ENCODE measurements at places on chromosomes 3 and 15.

GRCh38 chr3:46496746-46497555 is 825 bp upstream of the RTP3 start:
- DNase-seq, result peak; percentile 16

DNA sequence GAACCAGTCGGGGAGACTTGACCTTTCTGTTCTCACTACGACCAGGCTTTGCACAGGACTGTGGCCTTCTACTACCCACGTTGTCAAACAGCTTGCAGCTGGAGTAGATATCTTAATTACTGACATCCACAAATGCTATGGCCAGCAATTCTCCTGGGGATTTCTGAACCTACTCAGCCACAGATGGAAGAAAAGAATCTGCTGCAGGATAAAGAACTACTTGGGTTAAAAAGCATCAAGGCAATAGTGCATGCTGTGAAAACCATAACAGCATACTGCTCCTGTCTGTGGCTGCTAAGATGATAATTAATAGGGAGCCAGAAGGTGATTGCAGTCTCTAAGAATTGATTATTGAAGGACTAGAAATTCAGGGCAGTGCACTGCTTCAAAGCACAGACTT is 859.2 kb upstream of the SEMA6D start:
- no peak for DNase-seq

- no peak for DNase-seq
Measured at GRCh38 chr15:35254062-35254461, 169.0 kb upstream of the NANOGP8 start.

GRCh38 chr3:5505997-5506396 is 318.5 kb downstream of the EDEM1 start:
- no peak for DNase-seq

GRCh38 chr3:69009559-69010410 is 3.7 kb downstream of the EOGT start:
- no peak for DNase-seq

DNA sequence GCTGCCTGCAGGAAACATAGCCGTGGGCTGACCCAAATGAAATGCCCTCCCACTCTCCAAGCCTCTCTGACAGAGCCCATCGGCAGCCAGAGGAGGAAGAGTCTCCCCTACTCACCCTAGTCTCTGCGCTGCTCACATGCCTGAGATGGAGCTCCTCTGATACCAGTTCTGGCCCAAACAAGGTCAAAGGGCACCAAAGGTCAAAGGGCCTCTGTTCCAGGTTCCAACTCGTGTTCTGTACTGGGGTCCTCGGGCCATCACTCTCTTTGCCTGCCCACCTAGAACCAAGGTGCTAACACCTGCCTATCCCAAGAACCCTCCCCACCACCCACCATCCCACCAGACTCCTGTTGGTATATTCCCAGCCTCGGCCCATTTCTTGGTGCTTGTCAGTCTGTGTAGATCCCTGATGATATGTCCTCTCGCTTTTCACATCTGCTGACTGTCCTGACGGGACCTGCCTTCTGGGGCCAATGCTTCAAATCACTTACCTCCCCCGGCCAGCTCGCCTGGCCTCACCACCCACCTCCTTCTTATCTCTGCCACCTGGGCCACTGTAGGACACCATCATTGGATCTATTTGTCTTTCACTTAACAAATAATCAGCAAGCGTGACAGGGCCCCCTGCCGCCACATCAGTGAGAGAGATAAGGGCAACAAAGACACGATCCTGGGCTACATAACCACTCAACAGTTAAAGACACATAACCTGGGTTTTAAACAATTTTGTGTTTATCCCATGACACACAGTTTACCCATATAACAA is 90.4 kb downstream of the SRGAP3 start:
- DNase-seq, result no peak

GRCh38 chr3:186815435-186815834 is 9.2 kb upstream of the RFC4 start:
- no peak for DNase-seq

GRCh38 chr3:171829841-171830517 is 13.2 kb upstream of the TMEM212 start:
- no peak for DNase-seq

- no peak for DNase-seq
Measured at GRCh38 chr15:82943176-82943575, 9.3 kb downstream of the HOMER2 start.

GRCh38 chr15:77461486-77461885 is 40.8 kb downstream of the HMG20A start:
- no peak for DNase-seq

- DNase-seq, result no peak
Measured at GRCh38 chr3:143307613-143308183, 188.1 kb downstream of the CHST2 start.

DNA sequence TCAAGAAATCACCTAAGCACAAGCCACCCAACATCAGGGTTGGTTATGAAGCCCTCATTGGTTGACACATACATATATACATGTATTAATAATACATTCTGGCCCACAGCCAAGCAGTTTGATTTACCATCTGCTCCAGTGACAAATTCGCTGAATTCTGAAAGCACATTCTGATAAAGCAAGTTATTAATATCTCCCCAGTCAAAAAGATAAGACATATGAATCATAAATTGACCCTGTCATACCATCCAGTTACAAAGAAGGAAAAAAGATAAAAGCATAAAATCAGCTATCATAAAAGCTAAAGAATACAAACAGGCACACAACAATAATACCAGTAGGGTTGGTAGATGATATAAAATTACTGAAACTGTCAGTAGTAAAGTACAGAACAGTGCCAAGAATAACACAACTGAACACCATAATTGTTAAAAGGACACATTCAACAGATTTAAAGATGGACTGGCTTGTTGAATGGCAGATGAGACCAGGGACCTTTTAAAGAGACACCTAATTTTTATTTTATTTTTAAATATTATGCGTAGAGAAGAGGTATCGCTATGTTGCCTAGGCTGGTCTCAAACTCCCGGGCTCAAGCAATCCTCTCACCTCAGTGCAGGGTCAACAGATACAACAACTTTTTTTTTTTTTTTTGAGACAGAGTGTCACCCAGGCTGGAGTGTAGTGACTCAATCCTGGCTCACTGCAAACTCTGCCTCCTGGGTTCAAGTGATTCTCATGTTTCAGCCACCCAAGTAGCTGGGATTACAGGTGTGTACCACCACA is 7.7 kb downstream of the SNX4 start:
- DNase-seq, result no peak

GRCh38 chr15:59194639-59195325 is 11.9 kb upstream of the LDHAL6B start:
- DNase-seq, result no peak
